ENCODE measurements at places on chromosomes 2 and 18.
A peak's percentile ranks its signal among the peaks of the same experiment; 100 is the strongest.

GRCh38 chr2:121006743-121007489, 271.2 kb downstream of the GLI2 start:
- no peak for DNase-seq

- no peak for DNase-seq
Measured at GRCh38 chr18:51183372-51184090, 13.9 kb downstream of the MEX3C start.

GRCh38 chr2:193973781-193974180, 1683.2 kb upstream of the SLC39A10 start:
- no peak for DNase-seq

GRCh38 chr18:79681484-79682387, 2.1 kb downstream of the CTDP1 start:
- DNase-seq: no peak

DNA sequence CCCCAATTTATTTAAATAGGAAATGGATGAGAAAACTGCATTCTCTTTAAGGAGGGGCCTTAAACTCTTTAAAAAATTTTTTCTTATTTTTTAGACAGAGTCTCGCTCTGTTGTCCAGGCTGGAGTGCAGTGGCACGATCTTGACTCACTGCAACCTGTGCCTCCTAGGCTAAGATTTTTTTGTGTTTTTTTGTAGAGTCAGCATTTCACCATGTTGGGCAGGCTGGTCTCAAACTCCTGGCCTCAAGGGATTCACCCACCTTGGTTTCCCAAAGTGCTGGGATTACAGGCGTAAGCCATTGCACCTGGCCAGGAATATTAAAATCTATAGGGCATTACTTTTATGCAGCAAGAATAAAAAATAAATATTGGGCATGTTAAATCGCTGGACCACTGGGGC, 56.0 kb downstream of the GALR1 start:
- no peak for DNase-seq

DNA sequence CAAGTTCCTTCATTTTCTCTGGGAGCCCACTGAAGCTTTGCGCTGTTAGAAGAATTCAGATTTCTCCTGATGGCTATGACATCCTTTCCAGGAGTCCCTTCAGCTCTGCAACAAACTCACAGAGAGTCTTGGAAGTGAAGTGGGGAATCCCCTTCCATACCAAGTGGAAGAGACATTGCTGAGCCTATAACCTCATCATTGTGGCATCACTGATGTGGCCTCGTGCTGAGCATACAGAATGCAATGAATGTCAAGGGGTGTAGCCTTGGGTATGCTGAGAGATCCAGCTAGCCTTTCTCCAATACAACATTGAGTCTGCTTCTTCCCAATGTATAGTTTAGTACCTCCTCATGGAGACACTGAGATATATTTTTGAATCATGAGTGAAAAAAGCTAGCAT, 311.1 kb upstream of the RAB12 start:
- no peak for DNase-seq

GRCh38 chr2:188620916-188621315, 329.2 kb downstream of the GULP1 start:
- DNase-seq: no peak

DNA sequence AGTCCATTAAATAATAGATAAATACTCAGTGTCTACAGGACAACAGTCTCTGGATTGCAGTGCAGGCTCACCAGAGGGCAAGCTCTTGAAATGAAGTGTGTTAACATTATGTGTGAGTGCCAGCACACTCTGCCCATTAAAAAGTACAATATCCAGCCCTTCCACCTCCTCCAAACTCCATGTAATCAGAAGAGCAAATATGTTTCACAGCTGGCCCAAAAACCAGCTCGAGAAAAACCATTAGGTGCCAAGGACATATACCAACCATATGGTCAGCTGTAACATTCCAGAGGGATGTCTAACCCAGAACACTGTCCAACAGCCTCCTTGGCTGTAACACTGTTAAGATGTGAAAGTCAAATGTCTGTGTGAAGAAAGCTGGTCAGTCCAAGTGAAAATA, 112.2 kb downstream of the ZNF385B start:
- DNase-seq: peak; percentile 80

GRCh38 chr2:134770702-134771101, 51.9 kb upstream of the TMEM163 start:
- DNase-seq: no peak

DNA sequence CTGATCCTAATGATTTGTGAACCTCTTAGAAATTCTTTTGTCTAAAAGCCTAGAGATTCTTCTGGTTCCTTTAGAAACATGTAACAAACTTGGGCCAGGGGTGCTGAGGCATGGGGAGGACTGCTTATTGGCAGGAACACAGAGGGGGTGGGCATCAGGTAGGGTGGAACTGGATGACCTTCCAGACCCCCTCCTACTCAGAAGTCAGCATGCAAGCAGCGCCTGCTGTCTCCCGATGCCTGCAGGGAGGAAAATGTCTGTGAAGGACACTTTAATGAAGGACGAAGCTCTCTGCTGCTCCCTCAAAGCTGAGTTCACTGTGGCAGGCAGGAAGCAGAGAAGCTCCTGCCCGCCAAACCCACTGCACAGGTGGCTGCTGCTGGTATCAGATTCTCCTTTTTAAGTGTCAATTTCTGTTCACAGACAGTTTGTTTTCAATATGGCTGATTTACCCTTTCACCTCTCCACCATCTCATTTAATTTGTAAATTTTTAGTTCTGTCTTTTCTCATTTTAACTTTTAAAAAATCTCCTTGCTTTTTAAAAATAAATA, 19.4 kb downstream of the COA5 start:
- no peak for DNase-seq

GRCh38 chr2:137435162-137435561, 529.1 kb upstream of the HNMT start:
- DNase-seq: no peak

DNA sequence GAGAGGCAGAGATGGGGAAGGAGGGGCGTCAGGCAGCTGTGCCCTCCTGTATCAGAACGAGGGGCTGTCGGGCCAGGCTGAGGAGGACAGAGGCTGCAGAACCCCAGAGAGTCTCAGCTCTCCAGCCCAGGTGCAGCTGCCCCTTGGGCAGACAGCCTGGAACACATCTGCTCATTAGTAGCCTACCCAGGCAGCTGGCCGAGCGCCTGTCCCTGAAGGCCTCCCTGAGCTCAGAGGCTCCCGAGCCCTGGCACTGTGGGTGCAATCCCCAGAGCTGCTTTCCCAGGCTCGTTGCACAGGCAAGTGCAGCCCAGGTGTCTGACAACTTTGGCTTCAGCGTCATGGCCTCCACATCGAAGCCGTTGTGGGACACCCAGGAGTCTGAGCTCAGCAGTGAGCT, 13.1 kb upstream of the TMEM185B start:
- no peak for DNase-seq

GRCh38 chr2:171387052-171387451, 46.7 kb downstream of the METTL8 start:
- DNase-seq: no peak

DNA sequence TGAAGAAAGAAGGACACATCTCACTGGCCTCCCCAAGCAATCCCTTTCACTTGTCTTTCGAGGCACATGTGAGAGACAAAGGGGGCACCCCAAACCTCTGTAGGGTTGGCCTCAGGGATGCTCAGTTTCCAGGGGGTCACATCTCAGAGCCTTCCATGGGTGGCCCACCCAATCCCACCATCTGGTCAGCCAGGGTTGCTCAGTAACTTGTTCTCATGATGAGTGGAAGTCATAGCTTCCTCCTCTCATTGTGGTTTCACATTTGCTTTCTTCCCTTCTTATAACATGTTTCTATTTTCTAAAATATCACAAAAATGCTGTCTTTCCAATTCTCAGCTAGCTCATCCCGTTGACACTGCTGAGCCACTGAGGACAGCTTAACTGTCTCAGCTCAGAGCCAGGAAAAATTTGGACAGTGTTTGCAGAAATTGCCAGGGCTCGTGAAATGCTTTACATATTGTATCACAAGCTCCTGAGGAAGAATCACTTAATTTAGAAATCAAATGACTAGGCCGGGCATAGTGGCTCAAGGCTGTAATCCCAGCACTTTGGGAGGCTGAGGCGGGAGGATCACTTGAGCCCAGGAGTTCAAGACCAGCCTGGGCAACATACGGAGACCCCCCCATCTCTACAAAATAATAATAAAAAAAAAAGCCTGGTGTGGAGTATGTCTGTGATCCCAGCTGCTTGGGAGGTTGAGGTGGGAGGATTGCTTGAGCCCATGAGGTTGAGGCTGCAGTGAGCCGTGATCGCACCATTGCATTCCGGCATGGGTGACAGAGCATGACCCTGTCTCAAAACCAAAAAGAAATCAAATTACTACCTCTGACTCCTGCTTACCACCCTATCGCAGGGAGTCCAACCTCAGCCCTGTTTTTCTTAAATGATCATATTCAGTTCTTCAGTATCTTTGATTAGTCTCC, 129.3 kb downstream of the PRKCE start:
- DNase-seq: no peak

DNA sequence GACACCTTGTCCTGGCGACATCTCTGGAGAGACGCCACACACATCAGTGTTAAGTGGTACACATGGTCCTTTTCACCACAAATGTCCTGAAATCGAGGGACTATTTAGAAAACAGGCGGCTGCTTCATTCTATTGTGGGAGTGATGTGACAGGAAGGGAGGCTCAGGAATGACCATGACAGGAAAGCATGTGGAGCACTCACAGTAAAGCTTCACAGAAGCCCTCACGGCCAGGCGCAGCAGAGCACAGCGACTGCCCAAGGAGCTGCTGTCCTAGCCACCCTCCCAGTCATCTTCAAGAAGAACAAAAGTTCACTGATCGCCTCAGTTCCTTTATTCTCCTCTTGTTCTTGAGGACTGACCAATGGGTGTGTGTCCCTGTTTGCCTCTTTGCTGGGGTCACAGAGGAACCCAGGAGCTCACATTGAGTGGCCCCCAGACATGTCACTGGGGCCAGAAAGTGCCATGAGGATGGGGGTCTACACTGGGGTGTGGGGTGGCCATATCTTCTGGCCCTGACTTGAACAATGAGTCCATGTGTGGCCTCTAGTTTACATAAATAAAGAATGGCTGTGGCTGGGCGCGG, 84.6 kb upstream of the RANBP2 start:
- DNase-seq: no peak

DNA sequence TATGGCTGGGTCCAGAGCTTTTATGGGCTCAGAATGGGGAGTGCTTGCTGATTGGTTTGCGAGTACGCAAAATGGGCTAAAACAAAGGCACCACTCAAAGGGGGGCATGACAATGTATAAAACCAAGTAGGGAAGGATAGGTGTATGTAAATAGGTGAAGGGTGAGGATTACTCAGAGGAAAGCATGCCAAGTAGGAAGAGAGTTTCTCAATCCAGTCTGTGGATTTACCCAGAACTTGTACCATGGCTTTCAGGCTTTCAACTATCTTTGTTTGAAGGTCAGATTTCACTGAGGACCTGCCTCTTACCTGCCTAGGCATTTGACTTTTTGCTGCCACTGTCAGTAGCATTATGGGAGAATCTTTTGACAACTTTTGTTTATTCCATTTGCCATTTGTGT, 92.3 kb downstream of the RAB3GAP1 start:
- DNase-seq: no peak

DNA sequence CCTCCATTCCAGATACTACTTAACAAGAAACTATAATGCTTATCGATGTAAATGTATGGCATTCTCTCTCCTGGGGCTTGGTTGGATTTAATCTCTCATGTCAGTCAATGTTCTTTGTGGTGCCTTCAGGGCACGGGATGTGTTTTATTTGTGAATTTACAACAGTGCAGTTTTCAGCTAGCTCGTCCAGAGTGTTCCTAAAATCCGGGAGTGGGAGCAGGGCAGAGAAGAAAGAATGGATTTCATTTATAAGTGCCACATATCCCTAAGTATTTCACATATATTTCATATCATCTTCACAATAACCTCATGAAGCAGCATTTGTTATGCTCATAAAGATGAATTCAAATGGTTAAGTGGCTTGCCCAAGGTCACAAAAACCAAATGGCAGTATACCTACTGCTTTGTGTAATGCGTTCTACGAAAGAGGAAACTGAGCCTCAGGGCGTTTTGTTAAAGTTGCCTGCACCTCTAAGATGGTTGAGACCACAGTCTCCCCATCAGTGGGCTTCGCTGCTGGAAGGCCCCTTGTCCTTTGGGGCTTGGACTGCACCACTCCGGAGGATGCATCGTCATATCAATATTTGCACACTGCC, 134.7 kb upstream of the MGAT5 start:
- DNase-seq: no peak

DNA sequence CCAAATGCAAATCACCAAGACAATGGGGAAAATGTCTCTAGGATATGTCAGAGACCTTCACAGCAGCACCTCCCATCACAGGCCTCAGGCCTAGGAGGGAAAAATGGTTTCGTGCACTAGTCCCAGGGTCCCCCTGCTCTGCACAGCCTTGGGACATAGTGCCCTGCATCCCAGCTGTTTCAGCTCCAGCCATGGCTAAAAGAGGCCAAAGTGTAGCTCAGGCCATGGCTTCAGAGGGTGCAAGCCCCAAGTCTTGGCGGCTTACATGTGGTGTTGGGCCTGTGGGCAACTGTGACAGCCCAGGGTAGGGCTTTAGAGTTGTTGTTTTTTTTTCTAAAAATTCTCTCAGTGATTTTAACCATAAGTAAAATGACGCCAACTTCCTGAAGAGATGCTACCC, 25.5 kb upstream of the SOCS6 start:
- no peak for DNase-seq

DNA sequence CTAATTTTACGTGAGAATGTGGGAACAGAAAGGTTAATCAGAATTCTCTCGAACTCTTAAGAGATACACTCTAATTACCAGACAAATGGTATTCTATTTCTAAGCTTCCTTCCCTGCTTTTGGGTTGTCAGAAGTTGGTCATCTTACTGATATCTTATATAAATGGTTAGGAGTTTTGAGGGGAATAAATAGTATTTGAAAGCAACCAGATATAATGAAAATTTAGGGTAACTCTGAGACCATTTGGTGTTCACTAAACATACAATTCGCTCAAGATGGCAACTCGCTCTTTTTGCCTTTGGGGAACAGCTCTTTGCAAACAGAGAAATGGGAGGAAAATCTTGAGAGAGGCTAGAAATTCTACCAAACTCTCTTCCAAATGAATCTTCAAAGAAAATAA, 250.9 kb downstream of the TCF4 start:
- DNase-seq: no peak

All from LHCN-M2 (cell line).